ENCODE measurements at places on chromosomes 12 and 14.
A peak's percentile ranks its signal among the peaks of the same experiment; 100 is the strongest.

DNA sequence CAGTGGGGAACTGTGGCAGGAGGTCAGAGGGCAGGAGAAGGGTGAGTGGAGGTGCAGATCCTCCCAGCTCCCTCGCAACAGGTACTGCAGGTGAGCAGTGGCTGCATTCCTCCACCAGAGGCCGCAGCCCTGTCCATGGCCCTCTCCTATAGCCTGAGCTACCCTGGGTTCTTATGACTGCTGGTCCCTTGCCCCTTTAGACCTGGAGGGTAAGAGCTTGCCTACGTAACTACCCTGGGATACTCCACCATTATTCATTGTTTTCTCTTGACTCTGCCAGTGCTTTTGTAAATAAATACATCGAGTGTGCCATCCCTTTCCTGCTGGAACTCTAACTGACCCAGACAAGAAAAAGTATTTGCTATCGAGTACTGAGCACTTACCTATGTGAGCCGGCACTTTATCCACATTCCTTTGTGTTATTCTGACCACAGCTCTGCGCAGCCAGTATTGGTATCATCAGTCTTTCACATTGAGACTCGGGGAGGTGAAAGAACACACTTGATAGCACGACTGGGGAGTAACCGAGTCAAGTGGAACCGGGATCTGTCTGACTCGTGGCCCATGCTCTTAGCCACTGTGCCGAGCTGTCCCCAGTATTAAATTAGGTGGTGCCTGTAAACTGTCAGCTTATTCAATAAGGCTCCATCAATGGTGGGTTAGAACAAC is 38.5 kb downstream of the LTBP2 start:
- DNase-seq: peak; percentile 48

DNA sequence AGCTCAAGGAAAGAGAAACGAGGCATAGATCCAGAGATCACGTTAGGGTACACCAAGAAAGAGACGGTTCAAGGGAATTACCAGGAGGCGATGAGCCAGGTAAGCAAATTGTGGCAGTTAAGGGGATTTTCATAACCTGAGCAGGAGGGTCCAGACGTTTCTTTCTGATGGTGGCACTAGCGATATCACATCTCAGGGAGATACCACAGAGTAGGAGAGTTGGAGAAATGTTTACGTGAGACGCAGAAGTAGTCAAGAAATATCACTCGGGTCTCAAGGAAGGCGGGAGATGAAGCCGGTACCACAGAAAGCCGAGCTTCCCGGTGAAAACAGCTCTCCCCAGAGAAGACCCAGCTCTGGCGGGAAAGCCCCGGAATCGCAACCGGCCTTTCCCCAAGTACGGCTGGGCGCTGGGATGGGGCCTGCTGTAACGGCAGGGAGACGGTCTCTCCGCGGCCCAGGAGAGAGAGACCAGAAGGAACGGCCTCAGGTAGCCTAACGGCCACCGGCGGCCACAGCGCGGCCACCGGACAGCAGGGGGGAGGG is 485 bp downstream of the SENP1 start:
- DNase-seq: peak; percentile 38

- peak; percentile 98 for DNase-seq
Measured at GRCh38 chr12:92735131-92735721, 32.4 kb downstream of the PLEKHG7 start.

DNA sequence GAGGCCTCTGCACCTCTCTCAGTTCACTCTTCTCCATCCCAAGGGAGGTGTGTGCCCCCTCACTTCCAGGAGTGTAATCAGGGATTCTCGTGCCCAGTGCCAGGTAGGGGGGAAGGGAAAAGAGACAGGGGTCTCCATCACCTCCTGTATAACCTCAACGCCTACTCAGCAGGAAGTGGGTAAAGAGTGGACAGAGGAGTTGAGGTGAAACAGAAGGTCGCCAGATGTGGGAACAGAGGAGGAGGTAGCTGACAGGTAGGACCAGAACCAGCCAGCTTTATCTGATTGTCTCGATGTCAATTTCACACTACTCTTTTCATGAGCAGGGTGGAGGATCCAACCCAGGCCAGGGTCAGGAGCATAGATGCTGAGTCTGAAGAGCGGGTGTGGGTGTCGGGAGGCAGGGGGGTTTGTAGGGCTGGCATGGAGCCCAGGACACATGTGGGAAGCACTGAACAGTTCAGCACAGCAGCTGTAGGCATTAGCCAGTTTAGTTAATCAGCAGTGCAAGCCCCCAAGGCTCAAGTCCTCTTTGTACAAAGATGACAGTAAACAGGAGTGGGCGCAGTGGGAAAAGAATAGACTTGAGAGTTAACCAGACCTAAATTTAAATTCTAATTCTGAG is 213.5 kb downstream of the PELI2 start:
- DNase-seq: peak; percentile 58

GRCh38 chr12:52401526-52401925 is 4.6 kb downstream of the KRT82 start:
- no peak for DNase-seq

DNA sequence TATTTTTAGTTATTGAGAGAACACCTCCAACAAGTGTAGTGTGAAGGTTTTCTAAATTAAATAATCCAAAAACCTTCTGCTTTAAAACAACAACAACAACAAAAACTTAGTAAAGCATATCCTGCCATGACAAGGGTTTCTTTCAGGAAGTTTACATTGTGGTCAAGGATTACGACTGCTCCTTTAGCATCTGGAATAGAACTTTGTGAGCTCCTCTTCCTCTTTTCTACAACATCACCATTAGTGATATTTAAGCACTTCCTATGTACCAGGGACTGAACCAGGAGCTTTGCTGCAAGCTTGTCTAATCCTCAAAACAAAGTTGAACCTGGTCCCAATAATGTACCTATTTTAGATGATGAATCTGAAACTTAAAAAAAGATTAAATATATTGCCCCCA is 315.4 kb upstream of the KITLG start:
- no peak for DNase-seq

- DNase-seq: peak; percentile 99
Measured at GRCh38 chr14:77097700-77098528, at the start of gene CIPC. Gene CIPC, plus strand, starts transcription at chr14:77098258. Its CDS starts 7,451 bp downstream, at chr14:77105709.

GRCh38 chr12:57759360-57759980 is 4.6 kb downstream of the MARCHF9 start:
- DNase-seq: peak; percentile 55

DNA sequence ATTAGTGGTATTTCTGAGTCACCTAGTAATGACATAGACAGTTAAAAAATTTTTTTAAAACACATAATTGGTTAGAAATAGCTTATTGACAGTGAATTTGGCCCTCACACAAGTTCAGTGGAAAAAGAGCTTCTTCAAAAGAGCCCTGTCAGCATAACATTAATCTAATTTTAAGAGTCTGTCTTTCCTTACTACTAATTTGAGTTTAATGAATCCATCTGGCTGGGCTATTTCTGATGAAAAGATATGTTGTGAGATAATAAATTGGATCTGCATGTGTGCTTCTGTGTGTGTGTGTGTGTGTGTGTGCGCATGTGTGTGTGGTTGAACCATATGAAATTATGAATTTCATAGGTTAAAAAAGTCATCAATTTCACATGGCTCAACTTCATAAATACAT is 1045.2 kb downstream of the FLRT2 start:
- peak; percentile 1 for DNase-seq

DNA sequence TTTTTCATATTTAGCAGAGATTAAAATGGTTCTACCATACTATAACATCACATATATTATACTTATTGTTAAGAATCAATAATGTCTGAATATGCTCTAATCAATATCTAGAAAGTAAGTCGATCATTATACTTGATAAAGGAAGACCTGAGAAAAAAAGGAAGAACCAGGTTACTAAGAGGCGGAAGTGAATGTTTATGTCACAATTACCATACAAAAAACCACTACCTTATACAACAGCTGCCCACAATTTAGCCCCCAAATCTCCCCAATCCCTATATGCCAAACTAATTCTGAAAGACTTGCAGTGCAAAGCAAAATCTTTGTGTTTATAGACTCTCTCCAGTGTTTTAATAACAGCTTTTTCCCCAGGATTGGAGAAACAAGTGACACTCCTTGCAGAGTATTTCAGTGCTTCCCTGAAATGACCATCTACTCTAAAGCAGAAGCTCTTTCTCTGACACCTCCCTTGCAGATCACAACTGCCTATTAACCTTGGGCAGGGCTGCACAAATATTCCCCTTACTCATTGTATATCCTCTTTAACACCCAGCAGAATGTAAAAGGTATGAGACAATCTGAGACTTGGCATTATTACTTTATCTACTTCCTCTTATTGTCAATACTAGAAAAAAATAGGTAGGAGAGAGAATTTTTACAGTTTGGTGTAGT is 12.7 kb upstream of the SLC2A3 start:
- DNase-seq: no peak

- no peak for DNase-seq
Measured at GRCh38 chr12:46938071-46938678, 112.4 kb upstream of the SLC38A4 start.

GRCh38 chr12:67517181-67517887 is 131.2 kb upstream of the DYRK2 start:
- no peak for DNase-seq

DNA sequence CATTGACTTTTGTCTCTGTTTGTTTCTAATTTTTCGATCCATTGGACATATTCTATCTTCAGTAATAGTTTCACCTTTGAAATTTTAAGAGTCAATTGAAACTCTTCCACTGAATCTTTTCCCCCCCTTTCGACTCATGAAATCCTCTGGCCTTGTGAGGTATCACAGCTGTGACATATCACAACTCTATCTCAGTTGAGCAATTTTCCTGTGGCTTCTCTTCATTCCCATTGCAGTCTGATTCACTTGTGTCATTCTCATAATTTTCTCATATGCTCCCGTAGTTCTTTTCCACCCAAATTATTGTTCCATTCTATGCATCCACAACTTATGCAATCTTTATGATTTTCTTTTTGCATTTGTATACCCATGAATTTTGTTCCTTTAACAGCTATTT is 261.6 kb downstream of the DACT1 start:
- peak; percentile 84 for DNase-seq

- DNase-seq: no peak
Measured at GRCh38 chr12:104412681-104413080, 44.1 kb upstream of the CHST11 start.

GRCh38 chr14:56797569-56798446 is 12.5 kb downstream of the OTX2 start:
- DNase-seq: no peak

- DNase-seq: no peak
Measured at GRCh38 chr12:205026-205425, 8.9 kb downstream of the SLC6A12 start.

GRCh38 chr12:2456122-2456812 is 338.5 kb upstream of the FKBP4 start:
- DNase-seq: no peak

DNA sequence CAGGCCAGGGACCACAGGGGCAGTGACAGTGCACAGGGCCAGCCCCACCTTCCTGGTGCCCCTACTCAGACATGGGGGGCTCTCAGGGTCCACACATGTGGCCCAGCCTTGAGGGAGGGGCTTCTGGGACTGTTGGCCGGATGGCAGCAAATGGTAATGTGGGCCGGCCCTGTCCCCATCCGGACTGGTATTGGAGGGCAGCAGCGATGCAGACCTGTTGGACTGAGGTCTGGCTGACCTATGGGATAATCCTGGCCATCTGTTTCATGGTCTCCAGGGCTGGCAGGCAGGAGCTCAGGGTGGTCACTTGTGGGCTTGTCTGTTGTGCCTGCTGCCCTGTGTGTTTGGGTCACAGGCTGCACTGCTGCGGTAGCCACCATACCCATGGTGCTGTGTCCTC is 387.5 kb downstream of the TMEM121 start:
- DNase-seq: no peak

DNA sequence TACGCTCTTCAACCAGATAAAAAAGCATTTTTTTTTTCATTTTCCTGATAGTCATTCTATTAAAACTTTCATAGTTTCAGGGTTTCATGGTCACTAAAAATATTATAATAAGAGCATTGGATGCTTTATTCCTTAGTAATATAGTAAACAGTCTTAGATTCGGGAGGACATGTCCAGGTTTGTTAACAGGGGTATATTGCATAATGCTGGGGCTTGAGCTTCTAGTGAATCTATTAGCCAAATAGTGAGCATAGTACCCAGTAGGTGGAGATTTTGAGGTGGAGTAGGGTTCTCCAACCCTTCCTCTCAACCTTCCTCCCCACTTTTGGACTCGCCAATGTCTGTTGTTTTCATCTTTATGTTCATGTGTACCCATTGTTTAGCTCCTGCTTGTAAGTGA is 277.4 kb upstream of the RGS6 start:
- no peak for DNase-seq

DNA sequence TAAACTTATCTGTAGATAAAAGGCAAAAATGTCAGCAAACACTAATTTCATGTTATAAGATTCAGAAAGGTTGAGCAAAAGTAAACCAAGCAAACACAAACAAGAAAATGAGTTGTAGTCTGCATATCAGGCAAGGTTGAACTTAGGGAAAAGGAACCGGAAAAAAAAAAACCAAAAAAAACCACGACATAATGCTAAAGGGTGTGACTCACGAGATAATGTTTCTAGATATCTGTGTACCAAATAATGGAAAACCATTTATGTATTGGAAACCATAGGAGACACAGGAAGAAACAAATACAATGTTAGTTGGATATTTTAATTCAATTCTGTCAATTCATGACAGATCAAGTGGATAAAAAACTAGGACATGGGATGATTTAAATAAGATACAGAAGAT is 60.5 kb downstream of the GPATCH2L start:
- DNase-seq: no peak

DNA sequence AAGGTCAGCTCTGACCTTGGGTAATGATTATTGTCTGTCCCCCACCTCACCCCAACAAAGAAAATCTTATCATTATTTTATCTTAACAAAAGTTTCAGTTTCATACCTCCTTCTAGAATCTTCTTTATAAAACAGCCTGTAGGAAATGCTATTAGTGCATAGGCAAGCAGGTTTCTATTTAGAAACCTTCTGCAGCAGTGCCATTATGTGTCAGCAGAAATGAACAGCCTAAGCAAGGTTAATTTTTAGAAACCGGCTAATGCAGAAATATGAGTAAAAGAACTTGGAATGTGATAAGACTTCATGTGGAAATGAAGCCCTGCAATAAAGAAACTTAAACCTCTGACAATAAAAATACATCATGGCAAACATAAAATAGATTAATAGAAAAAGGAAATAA is 814.4 kb downstream of the FSCB start:
- DNase-seq: no peak

GRCh38 chr12:45203767-45204166 is 12.1 kb upstream of the ANO6 start:
- peak; percentile 23 for DNase-seq

- DNase-seq: peak; percentile 13
Measured at GRCh38 chr12:51118706-51119105, 35.3 kb upstream of the CSRNP2 start.
